ENCODE measurements at places on chromosomes 5 and 9.

DNA sequence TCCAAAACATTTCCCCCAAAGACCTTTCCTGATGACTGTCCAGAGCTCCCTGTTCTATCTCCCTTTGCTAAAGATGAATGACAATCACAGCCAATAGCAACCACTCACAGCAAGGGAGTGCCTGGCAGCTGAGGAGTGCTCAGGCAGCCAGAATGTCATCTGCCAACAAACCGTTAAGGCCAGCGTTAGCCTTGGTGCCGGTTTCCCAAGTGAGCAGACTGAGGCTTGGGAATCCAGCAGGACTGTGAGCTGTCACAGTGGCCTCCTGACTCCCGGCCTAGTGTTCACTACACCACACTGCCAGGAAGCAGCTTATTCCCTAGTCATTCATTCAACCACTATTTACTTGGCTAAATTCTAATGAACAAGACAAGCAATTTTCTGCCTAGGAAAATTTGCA lies 24.7 kb downstream of the STK10 start:
- DNase-seq, result no peak
- peaks cover 12% of the 10 kb centered on the region for H3K27me3 ChIP-seq
- peaks cover 6% of the 10 kb centered on the region for H3K4me1 ChIP-seq
- no peak overlapping the region for H3K4me3 ChIP-seq
- peaks cover 4% of the 10 kb centered on the region for H3K36me3 ChIP-seq
- H3K27ac ChIP-seq, result no peak overlapping the region

- no peak overlapping the region for H3K27ac ChIP-seq
- no peak for DNase-seq
- no peaks in the 10 kb centered on the region for H3K36me3 ChIP-seq
- peaks cover 6% of the 10 kb centered on the region for H3K4me1 ChIP-seq
- no peaks in the 10 kb centered on the region for H3K27me3 ChIP-seq
These were observed 488.0 kb downstream of the MAN2A1 start for GRCh38 chr5:110177729-110178128.

DNA sequence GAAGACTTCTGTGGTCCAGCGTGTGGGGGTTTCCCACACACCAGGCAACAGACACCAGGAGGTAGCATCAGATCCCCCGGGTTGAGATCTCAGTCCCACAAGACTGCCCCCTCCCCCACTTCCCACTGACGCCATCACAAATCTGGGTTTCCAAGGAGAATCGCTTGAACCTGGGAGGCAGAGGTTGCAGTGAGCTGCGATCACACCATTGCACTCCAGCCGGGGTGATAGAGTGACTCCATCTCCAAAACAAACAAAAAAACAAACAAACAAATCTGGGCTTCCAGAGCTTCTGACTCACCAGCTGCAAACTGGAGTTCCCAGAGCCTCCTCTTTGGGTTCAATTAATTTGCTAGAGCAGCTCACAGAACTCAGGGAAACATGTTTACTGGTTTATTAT lies 4.7 kb upstream of the GBGT1 start:
- H3K27ac ChIP-seq, result no peak overlapping the region
- H3K36me3 ChIP-seq, result no peaks in the 10 kb centered on the region
- peaks cover 3% of the 10 kb centered on the region for H3K4me1 ChIP-seq
- DNase-seq, result no peak

- peak overlapping the region; percentile 91 for H3K4me3 ChIP-seq
- peaks cover 5% of the 10 kb centered on the region for H3K27me3 ChIP-seq
These were observed 460 bp downstream of the DMRTA1 start for GRCh38 chr9:22446950-22447617.

DNA sequence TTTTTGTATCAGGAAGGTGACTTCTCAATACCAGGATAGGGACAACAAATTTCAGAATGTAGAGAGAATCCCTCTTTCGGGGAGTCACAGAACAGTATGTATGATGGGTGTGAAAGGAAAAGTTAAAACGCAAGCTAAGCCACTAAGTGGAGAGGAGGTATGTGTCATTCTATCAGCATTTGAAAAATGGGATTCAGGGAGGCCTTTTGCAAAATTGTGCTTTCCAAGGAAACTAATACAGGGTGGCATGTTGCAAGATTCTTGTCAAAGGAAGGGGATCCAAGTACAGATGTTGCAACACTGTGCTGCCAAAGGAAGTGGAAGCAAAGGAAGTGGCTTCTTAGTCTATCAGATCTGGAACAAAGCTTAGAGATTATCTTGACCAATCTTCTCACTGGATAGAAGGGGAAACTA lies 12.6 kb upstream of the TNIP1 start:
- no peaks in the 10 kb centered on the region for H3K36me3 ChIP-seq
- peaks cover 21% of the 10 kb centered on the region for H3K27me3 ChIP-seq
- H3K4me1 ChIP-seq, result peaks cover 64% of the 10 kb centered on the region
- H3K27ac ChIP-seq, result peak overlapping the region; percentile 93

DNA sequence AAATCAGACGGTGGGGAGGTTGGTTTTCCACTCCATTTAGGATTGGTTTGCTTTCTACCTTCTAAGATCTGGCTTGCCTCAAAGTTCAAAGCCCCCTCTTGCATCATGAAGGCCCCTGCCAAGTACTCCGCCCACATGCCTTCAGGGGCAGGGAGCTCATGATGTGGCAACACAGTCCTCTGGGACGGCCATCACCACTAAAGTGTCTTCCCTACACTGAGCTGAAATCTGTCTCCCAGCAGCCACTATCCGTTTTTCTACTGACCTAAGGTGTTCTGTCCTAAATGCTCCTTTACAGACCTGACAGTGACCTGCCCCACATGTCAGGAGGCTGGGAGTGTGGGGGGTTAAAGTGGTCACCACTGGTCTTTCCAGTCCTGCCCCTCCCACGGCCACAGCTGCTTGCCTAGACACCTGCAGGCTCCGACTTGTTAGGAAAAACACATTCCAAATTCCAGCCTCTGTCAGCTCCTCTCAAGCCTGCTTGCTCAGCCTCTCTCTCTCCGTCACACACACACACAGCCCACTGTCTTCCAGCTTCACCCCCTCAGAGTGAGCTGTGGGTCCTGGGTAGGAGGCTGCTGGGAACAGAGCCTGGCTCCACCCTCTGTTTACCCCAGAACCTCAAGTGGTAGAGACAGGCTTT lies 44.9 kb downstream of the SHB start:
- peaks cover 9% of the 10 kb centered on the region for H3K27me3 ChIP-seq
- H3K4me3 ChIP-seq, result no peak overlapping the region
- no peak for DNase-seq
- peaks cover 67% of the 10 kb centered on the region for H3K4me1 ChIP-seq

GRCh38 chr5:127040796-127041520 lies 10.6 kb upstream of the MARCHF3 start:
- no peak overlapping the region for H3K27ac ChIP-seq
- peaks cover 2% of the 10 kb centered on the region for H3K27me3 ChIP-seq

DNA sequence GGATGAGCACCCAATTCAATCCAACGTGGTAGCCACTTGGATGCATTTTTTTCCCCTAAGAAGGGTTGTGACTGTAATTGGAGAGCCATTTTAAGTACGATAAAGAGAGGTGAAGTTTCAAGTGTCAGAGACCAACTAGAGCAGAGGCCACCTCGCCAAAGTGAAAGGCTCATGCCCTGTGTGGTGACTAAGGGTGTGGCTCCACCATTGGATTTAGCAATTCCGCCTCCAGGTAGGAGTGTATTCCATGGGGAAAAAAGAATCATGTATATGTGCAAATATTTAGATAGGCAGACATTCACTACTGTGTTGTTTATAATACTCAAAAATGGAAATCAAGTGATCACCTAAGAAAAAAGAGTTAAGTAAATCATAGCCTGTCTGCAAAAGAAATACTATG lies 53.1 kb upstream of the S1PR3 start:
- no peak overlapping the region for H3K27ac ChIP-seq
- no peak for DNase-seq
- H3K27me3 ChIP-seq, result peaks cover 5% of the 10 kb centered on the region
- peaks cover 15% of the 10 kb centered on the region for H3K4me1 ChIP-seq
- peaks cover 7% of the 10 kb centered on the region for H3K36me3 ChIP-seq

GRCh38 chr5:52684051-52684450 lies 103.7 kb upstream of the ITGA1 start:
- no peaks in the 10 kb centered on the region for H3K36me3 ChIP-seq
- no peak overlapping the region for H3K4me3 ChIP-seq
- no peak overlapping the region for H3K27ac ChIP-seq
- DNase-seq, result no peak

GRCh38 chr9:18866121-18866831 lies 166.7 kb downstream of the SAXO1 start:
- peaks cover 4% of the 10 kb centered on the region for H3K36me3 ChIP-seq
- peaks cover 7% of the 10 kb centered on the region for H3K4me1 ChIP-seq
- no peak overlapping the region for H3K4me3 ChIP-seq
- no peak for DNase-seq

- peaks cover 4% of the 10 kb centered on the region for H3K4me1 ChIP-seq
- peaks cover 5% of the 10 kb centered on the region for H3K36me3 ChIP-seq
- H3K27me3 ChIP-seq, result no peaks in the 10 kb centered on the region
- no peak for DNase-seq
These were observed 19.0 kb downstream of the NEURL1B start for GRCh38 chr5:172659909-172660628.

GRCh38 chr5:159759791-159760290 lies 156.4 kb upstream of the ADRA1B start:
- no peak overlapping the region for H3K27ac ChIP-seq
- peaks cover 3% of the 10 kb centered on the region for H3K27me3 ChIP-seq
- H3K4me1 ChIP-seq, result no peaks in the 10 kb centered on the region
- H3K4me3 ChIP-seq, result no peak overlapping the region

DNA sequence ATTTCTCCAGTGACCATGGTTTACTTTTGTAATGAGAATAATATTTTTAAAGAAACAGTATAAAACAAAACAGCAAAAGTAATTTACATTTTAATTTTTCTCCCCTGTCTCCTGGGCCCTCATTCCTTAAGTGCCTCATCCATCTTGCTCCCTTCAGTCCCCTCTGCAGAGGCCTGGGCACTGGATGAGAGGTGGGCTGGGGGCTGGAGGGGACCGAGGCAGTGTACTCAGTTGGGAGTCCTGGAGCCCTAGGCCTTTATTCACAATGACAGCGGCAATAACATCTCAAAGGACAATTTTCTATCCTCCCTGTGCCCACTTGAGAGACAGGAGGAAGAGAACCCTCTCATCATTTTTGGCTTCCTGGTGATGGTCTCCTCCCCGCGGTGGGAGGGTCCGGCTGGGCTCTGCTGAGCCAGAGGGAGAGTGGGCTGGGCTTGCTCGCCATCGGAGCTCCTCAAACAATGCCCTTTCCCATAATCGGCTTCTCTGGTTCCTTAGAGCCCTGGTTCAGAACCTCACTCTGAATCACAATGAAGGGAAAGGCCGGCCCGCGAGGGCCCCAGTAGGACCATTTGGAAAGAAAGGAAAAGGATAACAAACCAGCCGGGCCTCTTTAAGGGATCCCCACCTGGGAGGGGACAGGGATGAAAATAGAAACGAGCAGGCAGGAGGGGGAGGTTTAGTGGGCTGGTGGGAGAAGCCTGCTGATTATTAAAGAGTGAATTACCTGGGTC lies 9.7 kb upstream of the SMIM32 start:
- H3K4me1 ChIP-seq, result peaks cover 11% of the 10 kb centered on the region
- H3K27ac ChIP-seq, result peak overlapping the region; percentile 84
- peak overlapping the region; percentile 60 for H3K4me3 ChIP-seq
- peaks cover 10% of the 10 kb centered on the region for H3K27me3 ChIP-seq
- no peak for DNase-seq
